ENCODE measurements at places on chromosomes 11 and 22. TPM values are rescaled to one million over a fixed set of nuclear protein-coding genes. Genes with fewer than 3 reads are reported as not detected.

- no peak for DNase-seq
These were observed 253.6 kb upstream of the LRRC4C start for GRCh38 chr11:41713030-41713429.

- DNase-seq, result no peak
These were observed 80.6 kb downstream of the WNT7B start for GRCh38 chr22:45896153-45896951.

DNA sequence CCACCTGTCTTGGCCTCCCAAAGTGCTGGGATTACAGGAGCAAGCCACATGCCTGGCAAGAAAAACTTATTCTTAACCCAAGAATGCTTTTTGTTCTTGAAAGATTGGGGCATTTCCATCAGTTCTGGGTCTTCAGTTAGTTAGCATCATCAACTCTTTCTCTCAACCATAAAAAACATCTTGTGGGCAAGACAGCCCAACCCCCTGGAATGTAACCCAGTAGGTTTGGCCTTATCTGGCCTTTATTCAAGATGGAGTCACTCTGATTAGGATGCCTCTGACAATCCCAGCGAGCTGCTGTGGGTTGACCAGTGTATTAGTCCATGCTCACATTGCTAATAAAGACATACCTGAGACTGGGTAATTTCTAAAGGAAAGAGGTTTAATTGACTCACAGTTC lies 9.2 kb upstream of the TPCN2 start:
- DNase-seq, result no peak

- DNase-seq, result no peak
These were observed 30.6 kb upstream of the ROBO3 start for GRCh38 chr11:124834526-124835180.

- no peak for DNase-seq
These were observed 3.2 kb upstream of the EMID1 start for GRCh38 chr22:29202212-29203192.

- no peak for DNase-seq
These were observed 1.1 kb downstream of the OOSP4B start for GRCh38 chr11:60018058-60018457.

GRCh38 chr22:24592058-24592850 lies 619 bp downstream of the LRRC75B start:
- no peak for DNase-seq

The JAML gene
- 2.6 TPM for polyA plus RNA-seq

- DNase-seq, result no peak
These were observed 1984.1 kb upstream of the RAG2 start for GRCh38 chr11:38582151-38582550.

The CAPN5 gene
- polyA plus RNA-seq, result 22.8 TPM

GRCh38 chr11:35326266-35326879 lies 93.0 kb downstream of the SLC1A2 start:
- no peak for DNase-seq

- DNase-seq, result no peak
These were observed 21.8 kb upstream of the PIK3C2A start for GRCh38 chr11:17229481-17230152.

DNA sequence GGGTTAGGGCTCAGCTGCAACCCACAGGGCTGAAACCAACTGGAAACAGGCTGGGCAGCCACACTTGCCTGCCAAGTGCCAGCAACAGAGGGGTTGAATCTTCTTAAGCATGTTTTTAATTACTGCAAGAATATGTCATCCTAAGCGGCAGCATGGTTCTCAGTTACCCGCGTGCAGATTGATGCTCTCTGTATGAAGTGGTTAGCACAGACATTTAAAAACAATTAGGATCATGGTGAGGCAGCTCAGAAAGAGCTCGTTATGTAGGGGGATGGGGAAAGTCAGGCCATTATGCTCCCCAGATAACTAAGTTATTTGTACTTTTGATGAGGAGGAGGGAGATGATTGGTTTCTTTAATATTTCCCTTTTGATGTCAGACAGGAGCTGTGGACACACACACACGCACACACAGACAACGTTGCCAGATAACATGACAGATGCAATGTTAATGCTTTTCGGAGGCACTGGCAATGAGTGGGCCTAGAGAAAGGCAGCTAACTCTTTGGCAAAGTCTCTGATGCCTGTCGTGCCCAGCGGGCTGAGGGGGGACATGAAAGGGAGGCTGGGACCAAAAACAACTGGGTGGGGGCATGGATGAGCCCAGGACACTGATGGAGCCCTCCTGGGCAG lies 389.7 kb downstream of the NXPE2 start:
- no peak for DNase-seq

- no peak for DNase-seq
These were observed 1514.8 kb upstream of the TENM4 start for GRCh38 chr11:80955588-80955987.

The FAM180B gene
- polyA plus RNA-seq, result 0.41 TPM

The C11orf65 gene
- 2.7 TPM for polyA plus RNA-seq

- no peak for DNase-seq
These were observed 89.5 kb upstream of the KCNQ1OT1 start for GRCh38 chr11:2789331-2789730.

DNA sequence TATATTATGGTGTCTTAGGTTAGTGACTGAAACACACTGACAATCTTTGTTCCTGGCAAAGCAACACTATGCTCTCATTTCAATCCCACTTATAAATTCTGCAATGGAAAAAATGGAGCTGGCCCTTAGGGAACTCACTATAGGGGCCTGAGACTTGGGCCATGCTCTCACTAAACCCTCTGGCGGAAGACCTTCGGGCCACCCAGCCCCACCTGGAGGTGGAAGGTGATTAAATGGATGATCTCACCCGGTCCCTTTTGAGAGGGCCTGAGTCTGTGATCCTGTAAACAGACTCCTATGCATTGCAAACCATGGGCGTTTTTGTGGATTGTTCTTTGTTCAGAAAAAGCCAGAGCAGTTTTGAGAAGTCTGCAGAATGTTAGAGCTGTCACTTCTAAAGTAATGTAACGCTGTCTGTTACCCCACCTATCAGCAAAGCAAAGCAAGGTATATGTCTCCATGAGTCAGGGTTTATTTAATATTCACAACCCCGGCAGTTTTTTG lies 17.0 kb upstream of the CDON start:
- no peak for DNase-seq

- DNase-seq, result no peak
These were observed 6.8 kb downstream of the C11orf21 start for GRCh38 chr11:2294926-2295290.

The FGF19 gene
- polyA plus RNA-seq, result 0.48 TPM

The PATE2 gene
- 0.08 TPM for polyA plus RNA-seq

DNA sequence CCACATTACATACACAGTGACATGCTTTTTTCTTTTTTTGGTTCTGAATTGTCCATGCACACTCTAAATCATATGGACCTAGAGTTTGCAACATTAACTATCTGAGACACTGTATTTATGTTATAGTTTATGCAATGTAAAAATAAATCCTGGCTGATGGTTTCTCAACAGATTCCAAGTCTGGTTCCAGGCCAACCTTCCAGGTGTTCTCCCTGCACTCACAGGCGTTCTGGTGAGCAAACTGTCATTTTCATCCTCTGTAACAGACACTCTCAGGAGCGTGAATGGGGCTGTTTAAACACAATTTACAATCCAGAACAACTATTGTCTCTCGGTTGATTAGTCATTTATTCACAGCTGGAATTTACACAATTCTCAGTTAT lies 36.5 kb upstream of the ANKK1 start:
- no peak for DNase-seq

GRCh38 chr11:69376155-69377028 lies 82.4 kb downstream of the MYEOV start:
- no peak for DNase-seq

- DNase-seq, result no peak
These were observed 119.7 kb downstream of the ETS1 start for GRCh38 chr11:128467610-128468041.

DNA sequence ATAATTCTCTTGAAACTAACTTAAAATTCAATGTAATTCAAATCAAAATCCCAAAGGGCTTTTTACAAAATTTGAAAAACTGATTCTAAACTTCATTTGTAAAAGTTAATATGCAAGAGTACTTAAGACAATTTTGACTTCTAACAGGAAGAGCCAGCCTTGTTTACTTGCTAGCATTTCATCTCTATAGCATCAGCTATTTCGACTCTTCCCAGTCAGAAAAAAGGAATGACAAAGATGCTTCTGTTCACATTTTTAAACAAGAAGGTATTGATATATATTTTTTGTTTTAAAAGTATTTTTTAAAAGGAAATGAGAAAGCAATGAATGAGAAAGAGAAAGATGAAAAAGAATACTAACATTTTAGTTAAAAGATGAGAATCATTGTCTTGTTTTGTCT lies 16.4 kb downstream of the SLN start:
- DNase-seq, result no peak

DNA sequence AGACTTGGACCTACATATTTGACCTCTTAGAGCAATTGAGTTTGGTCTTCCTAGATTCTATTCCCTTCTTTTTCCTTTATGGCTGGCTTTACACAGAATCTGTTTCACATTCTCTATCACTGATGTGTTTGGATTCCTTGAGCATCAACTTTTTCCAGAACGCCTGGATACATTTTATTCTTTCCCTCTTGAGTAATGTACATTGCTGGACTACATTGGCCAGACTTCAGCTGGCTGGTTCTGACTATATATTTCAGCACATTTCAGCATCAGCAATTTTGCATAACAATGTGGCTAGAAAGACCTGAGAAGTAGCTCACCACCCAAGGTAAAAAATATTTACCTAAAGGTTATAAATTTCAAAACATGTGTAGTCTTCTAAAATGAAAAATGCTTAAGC lies 2198.2 kb upstream of the RAG2 start:
- DNase-seq, result no peak

- DNase-seq, result no peak
These were observed 539 bp downstream of the EIF4ENIF1 start for GRCh38 chr22:31488988-31489617.

DNA sequence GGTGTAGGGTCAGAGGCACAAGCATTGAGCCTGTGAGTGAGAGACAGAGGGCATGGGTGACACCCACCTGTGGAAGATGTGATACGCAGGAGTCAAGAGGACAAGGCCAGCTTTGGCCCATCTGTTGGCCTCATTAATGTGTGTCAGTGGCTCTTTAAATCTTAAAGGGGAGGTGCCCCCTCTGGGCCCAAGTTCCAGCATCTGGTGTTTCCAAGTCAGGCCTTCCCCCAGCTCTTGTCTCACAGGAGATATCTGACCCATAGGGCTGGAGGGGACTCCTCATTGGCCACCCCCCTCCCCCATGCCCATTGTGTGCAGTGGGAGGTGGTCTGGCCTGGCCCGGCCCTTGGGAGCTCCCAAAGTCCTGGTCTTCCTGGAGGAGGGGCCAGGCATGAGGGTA lies 8.9 kb downstream of the KCNK7 start:
- DNase-seq, result no peak

- DNase-seq, result no peak
These were observed 2.7 kb downstream of the GNAZ start for GRCh38 chr22:23072911-23073491.

The HEPHL1 gene
- polyA plus RNA-seq, result 0.10 TPM

GRCh38 chr22:46915950-46916730 lies 153.7 kb downstream of the TBC1D22A start:
- no peak for DNase-seq

GRCh38 chr11:71200172-71200716 lies 52.1 kb downstream of the SHANK2 start:
- DNase-seq, result no peak

DNA sequence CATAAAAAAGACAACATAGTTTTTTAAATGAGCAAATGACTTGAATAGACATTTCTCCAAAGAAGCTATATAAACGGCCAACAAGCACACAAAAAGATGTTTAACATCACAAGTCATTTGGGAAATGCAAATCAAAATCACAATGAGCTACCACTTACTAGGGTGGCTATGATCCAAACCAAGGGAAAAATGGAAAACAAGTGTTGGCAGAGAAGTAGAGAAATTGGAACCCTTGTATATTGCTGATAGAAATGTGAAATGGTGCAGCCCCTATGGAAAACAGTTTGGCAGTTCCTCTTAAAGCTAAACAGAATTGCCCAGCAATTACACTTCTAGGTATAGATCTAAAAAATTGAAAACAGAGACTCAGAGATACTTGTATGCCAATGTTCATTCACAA lies 29.0 kb downstream of the PAMR1 start:
- DNase-seq, result no peak

- DNase-seq, result no peak
These were observed 57.3 kb downstream of the ELMOD1 start for GRCh38 chr11:107648242-107648641.

DNA sequence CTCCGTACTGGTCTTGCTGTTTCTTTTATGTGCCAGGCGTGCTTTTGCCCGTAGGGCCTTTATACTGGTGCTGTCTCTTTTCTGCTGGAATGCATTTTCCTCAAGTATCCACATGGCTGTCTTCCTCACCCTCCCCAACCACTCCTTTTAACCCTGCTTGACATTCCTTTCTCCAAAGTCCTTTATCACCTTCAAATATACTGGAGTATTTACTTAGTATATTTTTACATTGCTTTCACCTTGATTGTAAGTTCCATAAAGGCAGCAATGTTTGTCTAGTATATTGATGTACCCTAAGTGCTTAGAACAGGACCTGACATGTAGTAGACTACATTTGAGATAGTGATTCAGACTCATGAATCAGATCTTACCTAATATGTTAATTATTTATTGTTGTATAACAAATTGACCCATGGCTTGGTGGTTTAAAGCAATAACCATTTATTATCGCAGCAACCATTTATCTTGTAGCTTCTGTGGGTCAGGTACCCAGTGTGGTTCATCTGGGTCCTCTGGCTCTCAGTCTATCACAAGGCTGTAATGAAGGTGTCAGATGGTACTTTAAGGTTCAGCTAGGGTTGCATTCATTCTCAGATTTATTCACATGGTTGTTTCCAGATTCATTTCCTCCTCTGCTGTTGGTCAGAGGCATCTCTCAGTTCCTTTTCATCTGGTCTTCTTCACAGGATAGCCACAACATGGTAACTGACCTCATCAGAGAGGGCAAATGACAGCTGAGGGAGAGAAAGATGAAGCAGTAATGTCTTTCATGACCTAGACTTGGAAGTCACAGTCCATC lies 34.2 kb downstream of the DDX10 start:
- DNase-seq, result no peak

DNA sequence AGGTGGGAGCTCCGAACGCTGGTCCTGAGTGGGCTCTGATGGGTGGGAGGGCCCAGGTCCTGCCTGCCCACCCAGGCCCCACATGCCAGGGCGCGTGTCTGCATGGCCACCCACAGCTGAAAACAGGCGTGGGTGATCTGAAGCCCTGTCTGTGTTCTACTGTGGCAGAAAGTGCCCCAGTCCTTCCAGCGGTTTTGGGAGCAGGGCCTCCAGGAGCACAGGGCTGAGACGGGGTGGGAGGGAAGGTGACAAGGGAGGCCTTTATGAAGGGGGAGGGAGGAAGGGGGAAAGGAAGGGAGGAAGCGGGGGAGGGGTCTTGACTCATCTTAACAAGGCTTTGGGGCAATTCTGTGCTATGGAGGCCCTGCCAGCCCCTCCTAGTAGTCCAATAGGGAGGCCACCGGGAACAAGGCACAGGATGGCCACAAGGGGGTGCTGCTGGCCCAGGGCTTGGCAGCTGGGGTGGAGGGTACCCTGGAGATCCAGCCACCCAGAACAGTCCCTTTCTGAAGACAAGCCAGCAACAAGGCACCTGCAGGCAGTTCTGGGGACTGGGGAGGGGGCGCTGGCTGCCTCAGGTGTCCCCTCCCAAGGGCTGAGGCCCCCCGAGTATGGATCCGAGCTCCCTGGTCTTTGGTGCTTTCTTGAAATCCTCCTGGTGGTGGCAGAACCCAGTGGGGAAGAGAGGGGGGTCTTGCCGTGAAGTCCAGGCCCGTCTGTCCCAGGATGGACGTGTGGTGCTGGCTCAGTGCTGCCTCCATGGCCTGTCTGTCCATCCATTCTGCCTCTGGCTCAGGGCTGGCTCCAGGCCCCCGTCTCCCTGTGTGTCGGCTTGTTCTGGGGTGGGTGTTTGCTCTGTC lies 6.3 kb upstream of the FADS3 start:
- no peak for DNase-seq

Data from left renal cortex interstitium (tissue), 4 donors.